ENCODE measurements at places on chromosomes 6 and 20. TPM values are rescaled to one million over a fixed set of nuclear protein-coding genes. Genes with fewer than 3 reads are reported as not detected.

Gene TREM2
- total RNA-seq = not detected

Gene CTAGE9
- total RNA-seq = not detected

Gene BEND6
- total RNA-seq = 0.14 TPM

Gene PACRG
- total RNA-seq = 0.17 TPM

Gene C20orf96
- total RNA-seq = 3.2 TPM

Gene VSTM2L
- total RNA-seq = 0.51 TPM

Gene PROKR2
- not detected for total RNA-seq

Gene SLC4A11
- total RNA-seq = 14.9 TPM

Gene FOXP4
- total RNA-seq = 9.2 TPM

Gene FRS3
- 1.2 TPM for total RNA-seq

Gene MRPL18
- 69.4 TPM for total RNA-seq

Gene KIF16B
- total RNA-seq = 9.7 TPM

Gene PAX1
- total RNA-seq = not detected

Gene GPLD1
- 0.17 TPM for total RNA-seq

Gene HDDC2
- total RNA-seq = 10.7 TPM

Gene B4GALT5
- 65.1 TPM for total RNA-seq

Gene MEI4
- not detected for total RNA-seq

Gene E2F1
- 11.2 TPM for total RNA-seq

Gene TMEM14A
- total RNA-seq = 22.9 TPM

Gene SPO11
- not detected for total RNA-seq

Gene GPANK1
- 11.9 TPM for total RNA-seq

Gene PHACTR3
- total RNA-seq = 1.3 TPM

Gene KCNK16
- total RNA-seq = not detected

Gene RTEL1
- 13.4 TPM for total RNA-seq

Gene PTK6
- under 0.01 TPM for total RNA-seq

Gene FRK
- total RNA-seq = 0.05 TPM

Gene HLA-DPA1
- 0.34 TPM for total RNA-seq

Gene PDYN
- not detected for total RNA-seq

Gene MYL9
- 3.7 TPM for total RNA-seq

Gene TASP1
- total RNA-seq = 9.7 TPM

Gene NEURL2
- total RNA-seq = 4.4 TPM

Gene LY6G6F
- not detected for total RNA-seq

Gene CALHM4
- not detected for total RNA-seq

Gene UBD
- 5.8 TPM for total RNA-seq

Measured in dermis blood vessel endothelial cell (primary cell).